ENCODE measurements at places on chromosomes 3 and 15. TPM values are rescaled to one million over a fixed set of nuclear protein-coding genes. Genes with fewer than 3 reads are reported as not detected.

DNA sequence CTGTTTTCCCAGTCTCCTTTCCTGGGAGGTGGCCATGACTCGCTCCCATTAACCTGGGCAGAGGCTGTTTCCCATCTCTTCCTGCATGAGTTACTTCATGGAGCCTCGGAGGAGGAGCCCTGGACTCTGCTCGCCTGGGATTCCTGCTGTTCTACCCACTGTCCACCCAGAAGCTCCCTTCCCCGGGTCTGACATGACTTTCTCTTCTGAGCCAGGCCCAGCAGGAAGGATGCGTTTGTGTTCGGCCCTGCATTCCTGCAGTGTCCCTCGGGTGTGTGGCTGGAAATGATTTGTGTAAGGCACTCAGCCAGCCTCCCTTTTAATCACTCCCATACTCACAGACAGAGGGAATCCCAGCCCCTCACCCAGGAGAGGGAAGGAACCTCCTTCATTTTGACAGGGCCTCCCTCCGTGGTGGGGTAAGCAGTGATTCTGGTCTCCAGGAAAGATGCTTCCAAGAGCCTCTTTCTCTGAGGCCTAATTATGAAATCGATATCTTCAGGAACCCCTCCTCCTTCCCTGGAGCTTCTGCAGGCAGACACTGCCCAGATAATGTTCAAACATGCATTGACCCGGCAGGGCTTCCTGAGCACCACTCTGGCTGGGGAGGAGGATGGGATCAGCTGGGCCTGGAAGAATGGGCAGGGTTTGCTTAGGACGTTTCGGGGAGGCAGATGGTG is 41.6 kb upstream of the DLG1 start:
- no peak for DNase-seq

SLC2A2 gene
- total RNA-seq: not detected

GRCh38 chr3:34065901-34066300 is 267.5 kb downstream of the PDCD6IP start:
- no peak for DNase-seq

PLXND1 gene
- 236 TPM for total RNA-seq

ZSCAN2 gene
- total RNA-seq: 14.1 TPM

DNA sequence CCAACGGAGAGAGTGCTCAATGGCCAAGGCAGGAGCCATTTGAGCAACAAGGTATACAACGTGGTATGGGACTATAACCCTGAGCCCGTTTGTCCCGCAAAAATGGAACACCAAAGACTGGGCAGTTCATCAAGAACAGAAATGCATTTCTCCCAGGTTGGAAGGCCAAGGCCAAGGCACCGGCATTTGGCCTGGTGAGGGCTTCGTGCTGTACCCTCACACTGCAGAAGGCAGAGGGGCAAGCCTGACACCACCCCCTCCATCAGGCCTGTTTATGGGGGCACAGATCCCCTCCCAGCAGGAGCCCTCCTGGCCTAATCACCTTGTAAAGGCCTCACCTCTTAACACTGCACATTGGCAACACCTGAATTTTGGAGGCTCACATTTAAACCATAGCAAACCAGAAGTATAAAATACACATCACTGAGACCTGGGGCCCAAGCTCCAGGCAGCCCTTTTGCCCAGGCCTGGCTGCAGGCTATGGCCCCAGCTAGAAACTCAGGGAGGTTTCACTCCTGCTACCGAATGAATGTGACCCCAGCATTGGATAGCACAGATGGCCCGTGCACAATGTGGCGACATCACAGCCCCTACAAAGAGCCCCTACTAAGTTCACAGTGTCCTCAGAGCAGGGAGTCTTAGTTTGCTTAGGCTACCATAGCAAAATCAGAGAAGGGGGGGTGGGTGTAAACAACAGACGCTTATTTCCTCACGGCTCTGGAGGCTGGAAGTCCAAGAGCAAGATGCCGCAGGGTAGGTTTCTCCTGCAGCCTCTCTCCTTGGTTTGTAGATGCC is 47.1 kb downstream of the KLF15 start:
- DNase-seq: no peak

GRCh38 chr3:165938986-165939540 is 101.8 kb upstream of the BCHE start:
- DNase-seq: no peak

ST3GAL6 gene
- 27.6 TPM for total RNA-seq

UNC13C gene
- total RNA-seq: not detected

DNA sequence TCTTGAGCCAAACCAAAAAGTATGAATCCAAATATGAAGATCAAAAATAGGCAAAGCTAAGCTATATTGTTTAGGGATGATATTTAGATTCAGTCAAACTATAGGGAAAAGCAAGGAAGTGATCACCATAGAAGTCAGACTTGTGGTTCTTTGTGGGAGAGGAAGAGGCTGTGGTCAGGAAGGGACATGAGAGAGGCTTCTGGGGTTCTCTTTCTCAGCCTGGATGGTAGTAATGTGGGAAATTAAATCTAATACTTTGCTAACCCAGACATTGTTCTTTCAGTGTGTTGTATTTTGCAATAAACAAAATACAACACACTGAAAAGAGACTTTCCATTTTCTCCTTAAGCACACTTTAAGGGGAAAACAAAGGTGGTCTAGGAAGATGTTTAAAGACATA is 3.1 kb downstream of the CX3CR1 start:
- DNase-seq: no peak

DNA sequence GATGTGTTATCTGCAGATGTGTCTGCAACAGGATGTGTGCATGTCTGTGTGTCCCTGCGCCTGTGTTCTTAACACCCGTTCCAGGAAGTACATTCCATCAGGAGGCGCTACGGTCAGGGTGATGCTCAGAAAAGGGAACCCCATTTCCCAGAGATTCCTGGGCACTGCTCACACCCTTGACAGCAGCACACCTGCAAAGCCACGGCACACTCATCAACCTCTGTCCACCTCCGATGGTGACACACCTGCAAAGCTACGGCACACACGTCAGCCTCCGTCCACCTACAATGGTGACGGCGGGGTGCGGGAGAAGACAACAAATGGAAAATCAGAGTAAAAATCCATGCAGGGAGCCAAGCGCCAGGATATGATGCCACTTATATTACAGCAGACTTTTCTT is 55.4 kb downstream of the NIPA2 start:
- no peak for DNase-seq

DNA sequence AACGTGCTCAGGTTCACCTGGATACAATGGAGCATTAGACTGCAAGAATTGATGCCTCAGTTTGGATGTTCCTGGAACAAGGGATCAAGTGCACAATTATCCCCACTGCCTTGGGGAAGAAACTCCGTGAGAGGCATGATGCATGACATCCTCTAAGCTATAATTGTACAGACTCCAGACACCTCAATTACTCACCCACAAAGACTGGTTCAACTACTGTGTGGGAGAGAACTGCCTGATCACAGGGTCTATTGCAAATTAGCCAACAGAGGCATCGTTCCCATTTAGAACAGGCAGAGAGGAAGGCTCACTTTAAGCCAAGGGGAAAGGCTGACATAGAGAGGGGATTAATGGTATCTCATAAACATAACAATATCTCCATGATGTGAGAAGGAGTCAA is 43.5 kb downstream of the ARRDC4 start:
- DNase-seq: no peak

DNA sequence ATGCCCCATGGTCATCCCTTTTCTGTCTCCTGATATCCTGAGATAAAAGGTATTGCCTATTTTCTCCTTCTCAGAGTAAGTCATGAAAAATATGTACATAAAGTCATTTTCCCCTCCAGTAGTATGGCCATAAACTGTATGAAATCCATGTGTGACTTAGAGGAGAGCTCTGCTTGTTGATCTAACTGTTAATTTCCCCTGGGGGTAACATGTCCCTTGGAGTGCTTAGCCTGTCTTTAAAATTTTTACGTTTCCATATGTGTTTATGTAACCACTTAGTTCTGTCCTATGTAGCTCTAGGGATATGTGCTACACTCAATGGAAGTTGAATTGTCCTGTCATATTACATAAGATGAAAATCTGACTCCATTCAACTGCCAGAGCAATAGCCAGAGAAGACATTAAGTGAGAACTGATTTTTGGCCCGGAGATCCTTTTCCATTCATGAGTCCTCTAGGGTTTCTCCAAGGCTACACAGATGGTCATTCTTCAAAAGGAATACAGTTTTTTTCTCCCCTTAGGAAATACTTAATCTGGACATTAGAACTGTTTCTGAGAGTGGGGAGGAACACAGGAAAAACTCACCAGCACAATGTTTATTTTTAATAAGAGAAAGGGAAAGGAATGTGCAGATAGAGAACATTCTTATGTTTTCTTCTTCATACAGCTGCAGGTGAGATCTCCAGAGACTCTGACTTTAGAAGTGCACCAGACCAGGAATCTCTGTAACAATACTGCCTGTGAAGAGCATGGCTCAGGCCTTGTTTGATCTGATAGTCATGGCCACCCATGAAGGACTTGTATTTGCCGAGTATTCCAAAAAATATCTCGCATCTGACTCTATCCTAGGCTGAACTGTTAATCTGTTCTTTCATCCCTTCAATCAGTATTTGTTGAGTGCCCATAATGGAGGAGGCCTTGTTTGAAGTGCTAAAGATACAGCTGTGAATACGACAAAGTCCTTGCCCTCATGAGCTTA is 29.8 kb upstream of the CLRN1 start:
- no peak for DNase-seq

DNA sequence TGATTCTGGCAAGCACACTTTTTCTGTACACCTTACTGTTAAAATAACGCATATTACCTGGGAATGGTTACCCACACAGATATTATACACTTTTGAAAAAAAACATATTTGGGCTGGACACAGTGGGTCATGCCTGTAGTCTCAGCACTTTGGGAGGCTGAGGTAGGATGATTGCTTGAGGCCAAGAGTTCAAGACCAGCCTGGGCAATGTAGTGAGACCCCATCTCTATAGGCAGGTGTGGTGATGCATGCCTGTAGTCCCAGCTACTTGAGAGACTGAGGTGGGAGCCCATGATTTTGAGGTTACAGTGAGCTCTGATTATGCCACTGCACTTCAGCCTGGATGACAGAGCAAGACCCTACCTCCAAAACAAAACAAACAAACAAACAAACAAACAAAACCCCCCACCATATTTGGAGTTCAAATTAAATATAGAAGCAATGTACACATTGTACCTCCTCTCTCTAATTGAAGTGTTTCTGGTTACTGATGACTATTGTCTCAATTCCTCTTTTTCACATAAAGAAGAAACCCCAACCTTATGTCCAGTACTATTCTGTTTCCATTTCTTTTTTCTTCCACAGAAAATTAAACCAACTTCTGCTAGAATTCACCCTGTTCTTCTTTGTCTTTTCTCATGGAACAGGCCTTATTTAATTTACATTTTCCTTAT is 152.6 kb upstream of the UMPS start:
- no peak for DNase-seq

PROK2 gene
- not detected for total RNA-seq

DNA sequence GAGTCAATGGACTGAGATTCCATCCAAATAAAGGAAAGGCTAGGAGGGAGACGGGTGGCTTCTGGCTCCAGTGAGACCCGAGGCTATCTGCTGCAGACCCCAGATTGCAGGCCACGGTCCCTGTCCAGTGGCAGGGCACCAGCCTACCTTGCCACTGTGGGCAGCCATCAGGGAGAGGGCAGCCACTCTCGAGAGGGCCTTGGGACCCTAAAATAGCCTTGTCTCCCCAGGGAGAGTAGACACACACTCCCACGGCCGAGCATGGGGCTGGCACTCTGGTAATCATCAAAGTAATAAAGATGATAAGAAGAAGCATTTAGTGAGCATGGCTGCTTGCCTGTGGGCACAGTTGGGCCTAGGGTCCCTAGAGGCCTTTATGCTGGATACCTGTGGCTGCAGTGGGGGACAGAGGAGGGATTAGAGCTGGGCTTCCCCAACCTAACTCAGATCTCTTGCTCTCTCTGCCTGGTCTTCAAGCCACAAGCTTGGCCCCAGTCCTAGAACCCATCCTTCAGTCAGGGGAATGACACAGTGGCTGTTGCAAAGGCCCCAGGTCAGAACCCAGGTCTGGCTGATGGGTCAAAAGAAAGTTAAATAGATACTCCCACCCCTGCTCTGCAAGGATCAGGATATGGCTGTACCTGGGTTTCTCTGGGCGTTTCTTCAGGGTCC is 9.2 kb upstream of the VIPR1 start:
- DNase-seq: no peak

DNA sequence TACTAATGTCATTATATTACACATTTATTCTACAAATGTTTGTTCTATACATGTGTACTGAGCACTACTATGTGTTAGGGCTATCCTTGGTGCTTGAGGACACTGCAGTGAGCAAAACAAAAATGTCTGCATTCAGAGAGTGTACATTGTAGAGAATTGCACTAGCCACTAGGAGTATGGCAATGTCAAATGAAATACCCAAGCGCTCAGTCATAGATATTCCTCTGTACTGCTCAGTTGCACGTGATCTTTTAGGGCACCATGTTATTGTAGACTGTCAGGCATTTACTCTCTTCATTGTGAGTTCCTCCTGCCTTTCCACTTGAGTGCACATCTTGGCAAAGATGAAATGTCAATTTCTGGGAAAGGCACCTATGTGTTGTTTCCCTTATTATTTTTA is 36.8 kb downstream of the FNDC3B start:
- DNase-seq: no peak

GRCh38 chr15:98241032-98241554 is 280.6 kb downstream of the ARRDC4 start:
- DNase-seq: no peak

DNA sequence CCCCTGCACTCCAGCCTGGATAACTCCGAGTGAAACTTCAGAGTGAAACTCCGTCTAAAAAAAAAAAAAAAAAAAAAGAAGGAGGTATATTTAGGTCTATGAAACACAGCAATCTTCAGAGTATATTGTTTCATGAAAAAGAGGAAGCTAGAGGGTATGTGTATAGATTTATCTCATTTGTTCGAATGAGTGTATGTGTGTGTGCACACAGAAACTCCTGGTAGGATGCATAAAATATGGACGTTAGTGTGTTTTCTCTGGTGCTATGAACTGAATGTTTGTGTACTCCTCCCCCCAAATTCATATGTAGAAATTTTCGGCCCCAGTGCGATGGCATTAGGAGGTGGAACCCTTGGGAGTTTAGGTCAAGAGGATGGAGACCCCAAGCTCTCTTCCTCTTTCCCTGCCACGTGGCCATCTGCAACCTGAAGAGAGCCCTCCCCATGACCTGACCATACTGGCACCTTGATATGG is 98.6 kb upstream of the KLF13 start:
- no peak for DNase-seq

SEMA6D gene
- 5.9 TPM for total RNA-seq

DNA sequence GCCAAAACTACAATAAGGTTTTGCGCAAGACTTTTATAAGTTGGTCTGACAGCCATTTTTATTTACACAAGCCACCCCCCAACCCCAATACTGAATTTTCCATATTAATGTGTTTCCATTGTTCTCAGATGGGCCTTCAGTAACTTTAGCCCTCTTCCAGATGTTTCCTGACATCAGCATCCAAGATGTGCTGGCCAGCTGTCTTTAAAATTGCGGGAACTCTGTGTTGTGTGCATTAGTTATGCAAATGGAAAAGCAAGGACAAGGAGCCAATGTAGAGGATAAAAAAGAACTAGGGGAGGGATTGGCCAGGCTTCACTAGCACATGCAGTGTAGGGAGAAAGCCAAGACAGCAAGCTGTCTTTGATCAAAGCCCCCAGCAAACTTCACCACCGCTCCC is 45.4 kb downstream of the COMMD2 start:
- no peak for DNase-seq

TMC3 gene
- not detected for total RNA-seq

GRCh38 chr3:130073582-130073981 is 8.0 kb upstream of the ALG1L2 start:
- DNase-seq: no peak

All from pulmonary artery endothelial cell (primary cell).